NCI-H1417 treated with DMSO at 0.1 percent for 48 hours (cell line): ENCODE measurements at places on chromosomes 6 and 20.

- no peak for DNase-seq
These were observed 220.2 kb upstream of the RNF24 start for GRCh38 chr20:4235512-4236043.

GRCh38 chr6:140427842-140428241 lies 1053.4 kb upstream of the CITED2 start:
- no peak for DNase-seq

GRCh38 chr6:44626616-44627015 lies 239.1 kb downstream of the CDC5L start:
- no peak for DNase-seq

- DNase-seq = no peak
These were observed at the start of gene SLC4A11 for GRCh38 chr20:3239026-3239866. Gene SLC4A11 (minus strand): TSS chr20:3239190. CDS start chr20:3239137, 53 bp downstream.

- DNase-seq = no peak
These were observed 634 bp downstream of the HSF2 start for GRCh38 chr6:122400121-122400450.
